NCI-H524 (cell line): ENCODE measurements at places on chromosomes 7 and 10.
A peak's percentile ranks its signal among the peaks of the same experiment; 100 is the strongest.

DNA sequence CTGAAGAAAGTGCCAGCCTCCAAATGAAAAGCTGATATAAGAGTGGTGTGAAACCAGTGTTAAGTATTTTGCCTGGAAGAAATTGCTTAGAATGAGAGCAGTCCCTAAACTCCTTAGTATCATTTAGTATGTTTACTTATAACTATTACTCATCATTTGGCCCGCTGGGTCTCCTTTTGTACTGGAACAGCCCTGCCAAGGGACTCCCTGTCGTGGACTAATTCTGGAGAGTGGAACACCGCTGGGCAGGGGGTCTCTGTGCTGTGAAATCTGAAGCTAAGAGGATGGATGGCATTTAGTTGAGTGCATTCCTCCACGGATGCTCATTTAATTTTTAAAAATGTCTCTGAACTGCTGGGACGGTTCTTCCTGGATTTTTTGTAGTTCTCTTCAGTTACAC, 889.9 kb upstream of the C7orf33 start:
- DNase-seq = no peak

- DNase-seq = no peak
These were observed 112.3 kb upstream of the FZD1 start for GRCh38 chr7:91151916-91152315.

GRCh38 chr10:75957314-75958120, 526.1 kb downstream of the LRMDA start:
- no peak for DNase-seq

- peak; percentile 30 for DNase-seq
These were observed 331.7 kb upstream of the ZMIZ1 start for GRCh38 chr10:78736926-78737630.
